Hematopoietic multipotent progenitor cell treated with erythropoietin and hydrocortisone succinate and interleukin-3 and kit ligand, for 17 days (in vitro differentiated cells): ENCODE measurements at places on chromosomes 3 and 15.

DNA sequence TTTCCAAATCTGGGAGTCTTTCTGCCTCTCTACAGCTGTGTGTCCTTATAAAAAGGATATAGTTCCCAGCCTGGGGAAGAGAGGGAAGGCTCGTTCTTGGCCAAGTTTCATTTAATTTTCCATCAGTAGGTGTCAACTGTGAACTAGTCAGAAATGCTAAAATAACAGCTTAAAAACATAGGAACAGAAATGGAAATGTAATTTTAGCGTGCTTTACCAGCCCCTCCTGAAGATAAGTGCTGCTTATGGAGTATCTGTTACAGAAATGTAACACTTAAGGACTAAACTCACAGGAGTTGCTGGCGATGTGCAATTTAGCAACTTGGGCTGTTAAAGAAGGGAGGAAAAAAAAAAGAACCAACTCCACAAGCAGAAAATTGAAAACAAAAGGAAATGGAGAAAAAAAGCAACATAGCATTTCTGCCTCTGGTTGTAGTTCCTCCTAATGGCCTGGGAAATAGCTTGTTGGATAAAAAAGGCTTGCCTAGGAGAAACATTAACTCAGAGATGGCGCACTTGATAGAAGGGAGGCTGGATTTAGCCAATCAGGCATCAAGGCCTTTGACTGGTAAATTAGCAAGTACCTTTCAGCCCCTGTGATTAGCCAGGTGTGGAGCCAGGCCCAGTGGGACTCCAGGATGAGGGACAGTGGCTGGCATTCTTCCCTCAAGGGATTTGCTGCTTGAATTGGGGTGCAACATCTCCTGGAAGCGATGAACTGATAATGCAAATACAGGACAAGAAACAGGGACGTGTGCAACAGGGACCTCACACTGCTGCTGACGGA, 84.3 kb downstream of the RPLP1 start:
- no peak for DNase-seq

GRCh38 chr15:84749111-84749991, 959 bp downstream of the ZNF592 start:
- peak; percentile 43 for DNase-seq

GRCh38 chr15:95457520-95457919, 873.0 kb upstream of the NR2F2 start:
- DNase-seq: no peak

DNA sequence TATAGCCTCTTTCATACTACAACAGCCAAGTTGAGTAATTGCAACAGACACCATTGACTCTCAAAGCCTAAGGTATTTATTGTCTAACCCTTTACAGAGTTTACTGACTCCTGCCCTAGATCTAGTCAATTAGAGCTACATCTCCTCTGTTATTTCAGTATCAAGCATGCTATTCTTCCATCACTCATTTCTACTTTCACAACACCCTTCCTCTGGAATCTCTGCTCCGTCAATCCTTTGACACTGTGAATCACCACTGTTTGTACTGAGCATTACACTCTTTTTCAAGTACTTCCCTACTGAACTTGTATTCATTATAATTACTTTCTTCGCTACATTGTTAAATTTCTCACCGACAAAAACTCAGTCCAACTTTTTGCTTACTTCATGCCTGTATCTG, 121.8 kb downstream of the ZNF609 start:
- no peak for DNase-seq

DNA sequence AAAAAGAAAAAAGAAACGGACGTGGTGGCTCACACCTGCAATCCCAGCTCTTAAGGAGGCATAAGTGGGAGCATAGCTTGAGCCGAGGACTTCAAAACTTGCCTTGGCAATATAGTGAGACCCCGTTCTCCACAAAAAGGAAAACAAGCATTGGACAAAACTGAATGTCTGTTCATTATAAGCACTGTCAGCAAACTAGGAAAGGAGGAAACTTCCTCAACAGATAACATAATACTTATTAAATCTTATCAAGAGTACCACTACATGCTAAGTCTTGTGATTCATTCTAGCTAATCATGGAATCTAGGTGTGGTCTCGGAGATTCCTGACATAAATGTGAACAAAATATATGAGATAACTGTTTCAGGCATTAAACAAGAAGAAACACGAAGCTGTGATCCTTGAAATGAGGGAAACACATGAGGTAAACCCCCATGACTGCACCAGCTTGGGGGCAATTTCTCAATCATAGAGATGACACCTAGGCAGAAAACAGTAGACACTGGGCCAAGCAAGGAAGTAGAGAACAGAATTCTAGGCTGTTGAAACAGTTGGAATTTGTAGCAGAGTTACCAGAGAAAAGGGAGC, 33.3 kb downstream of the TRPM7 start:
- DNase-seq: no peak
